ENCODE measurements at places on chromosomes 5 and 9.

- DNase-seq = no peak
Measured at GRCh38 chr9:113903514-113904077, 27.5 kb downstream of the ZNF618 start.

- DNase-seq = no peak
Measured at GRCh38 chr9:95880021-95880690, 4.7 kb downstream of the ERCC6L2 start.

- no peak for DNase-seq
Measured at GRCh38 chr5:117788596-117788995, 1199.8 kb downstream of the DTWD2 start.

- DNase-seq = no peak
Measured at GRCh38 chr5:127830829-127831598, 127.8 kb downstream of the CCDC192 start.

DNA sequence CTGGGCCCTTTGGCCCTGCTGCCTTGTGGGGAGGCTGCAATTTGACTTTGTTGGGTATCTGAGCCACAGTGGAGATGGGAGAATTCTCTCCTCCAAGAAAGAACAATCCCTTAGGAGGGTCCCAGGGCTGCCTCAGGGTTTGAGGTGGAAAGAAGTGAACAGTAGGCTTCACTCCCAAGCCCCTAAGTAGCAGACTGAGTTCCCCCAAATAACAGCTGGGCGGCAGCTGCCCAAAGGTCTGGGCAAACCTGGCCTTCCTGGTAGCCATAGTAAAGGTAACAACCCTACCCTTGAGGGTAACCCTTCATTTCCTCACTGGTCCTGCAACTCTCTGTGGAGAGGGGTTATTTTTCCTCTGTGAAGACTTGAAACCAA, 746 bp downstream of the RGS3 start:
- no peak for DNase-seq

- no peak for DNase-seq
Measured at GRCh38 chr5:82699737-82700136, 377.5 kb downstream of the TMEM167A start.

- no peak for DNase-seq
Measured at GRCh38 chr9:12737871-12738270, 36.9 kb upstream of the LURAP1L start.

DNA sequence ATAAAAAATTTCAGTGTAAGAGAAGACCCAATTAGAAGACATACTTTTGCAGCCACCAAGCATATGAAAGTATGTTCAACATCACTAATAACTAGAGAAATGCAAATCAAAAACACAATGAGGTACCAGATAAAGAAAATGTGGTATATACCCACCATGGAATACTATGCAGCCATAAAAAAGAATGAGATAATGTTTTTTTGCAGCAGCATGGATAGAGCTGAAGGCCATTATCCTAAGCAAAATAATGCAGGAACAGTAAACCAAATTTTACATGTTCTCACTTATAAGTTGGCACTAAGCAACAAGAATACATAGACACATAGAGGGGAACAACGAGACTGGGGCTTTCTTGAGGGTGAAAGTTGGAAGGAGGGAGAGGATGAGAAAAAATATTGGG, 6.9 kb upstream of the SPATA9 start:
- no peak for DNase-seq

GRCh38 chr5:11496137-11496719, 408.0 kb downstream of the CTNND2 start:
- no peak for DNase-seq

DNA sequence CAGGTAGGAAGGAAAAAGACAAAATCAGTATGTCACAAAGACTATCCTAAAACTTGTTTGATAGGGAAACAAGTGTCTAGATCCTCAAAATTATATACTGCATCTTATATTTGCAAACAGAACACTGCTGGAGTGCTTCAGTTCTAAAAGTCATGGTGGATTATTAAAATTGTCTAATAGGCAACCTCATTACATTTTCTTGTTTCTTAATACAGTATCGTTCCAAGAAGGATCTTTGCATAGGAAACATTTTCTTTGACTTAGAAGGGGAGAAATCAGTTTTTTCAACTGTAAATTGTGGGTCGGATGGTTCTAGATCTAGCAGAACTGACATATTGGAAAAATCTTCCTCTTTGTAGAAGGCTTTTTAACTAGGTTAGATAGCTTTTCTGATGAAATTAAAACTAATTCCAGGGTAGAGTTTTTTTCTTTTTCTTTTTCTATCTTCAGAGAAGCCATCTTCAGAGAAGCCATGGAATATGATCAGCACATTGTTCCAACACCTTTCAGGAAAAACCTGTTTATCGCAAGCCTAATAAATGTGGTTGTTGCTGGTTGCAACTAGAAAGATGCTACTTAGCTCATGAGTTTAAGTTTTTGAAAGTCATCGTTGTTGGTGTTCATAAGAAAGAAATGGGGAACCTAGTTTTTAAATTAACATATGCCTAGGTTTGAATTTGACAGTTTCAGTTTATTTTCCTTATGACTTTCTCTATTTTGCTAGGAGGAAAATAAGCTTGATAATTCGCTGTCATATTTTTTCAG, 7.4 kb downstream of the CPEB4 start:
- DNase-seq = no peak

- DNase-seq = peak; percentile 10
Measured at GRCh38 chr5:114360816-114361723, 800 bp upstream of the KCNN2 start.

- no peak for DNase-seq
Measured at GRCh38 chr5:43104057-43104456, 16.7 kb upstream of the ZNF131 start.

- DNase-seq = no peak
Measured at GRCh38 chr5:156838961-156839360, 11.1 kb upstream of the PPP1R2B start.

- no peak for DNase-seq
Measured at GRCh38 chr5:93246090-93246855, 334.7 kb downstream of the NR2F1-AS1 start.

DNA sequence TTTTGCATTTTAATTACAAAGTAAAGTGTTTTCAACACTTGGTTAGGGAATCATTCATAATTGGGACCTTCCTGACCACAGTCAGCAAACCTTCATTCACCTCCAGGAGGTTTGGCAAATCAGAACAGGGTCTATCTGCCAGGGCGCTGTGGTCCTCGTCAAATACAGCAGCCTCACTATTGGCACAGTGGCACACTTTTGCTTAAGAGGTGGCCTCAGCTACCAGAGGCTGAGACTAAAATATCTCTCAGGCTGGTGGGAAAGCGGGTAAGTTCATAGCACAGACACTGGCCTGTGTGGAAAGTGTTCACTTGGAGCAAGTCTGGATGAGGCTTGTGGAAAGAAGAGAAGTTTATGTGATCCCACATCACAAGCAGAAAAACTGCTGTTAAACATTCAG, 268.6 kb upstream of the DAPK1 start:
- DNase-seq = no peak

Measured in stimulated activated CD8-positive, alpha-beta memory T cell treated with anti-CD3 and anti-CD28 coated beads, Interleukin-15, amount 100 ng/mL, for 48 hours (primary cell).